ENCODE measurements at places on chromosomes 16 and 17.

- DNase-seq = no peak
Observed at GRCh38 chr17:11490171-11490755, 108.0 kb upstream of the DNAH9 start.

DNA sequence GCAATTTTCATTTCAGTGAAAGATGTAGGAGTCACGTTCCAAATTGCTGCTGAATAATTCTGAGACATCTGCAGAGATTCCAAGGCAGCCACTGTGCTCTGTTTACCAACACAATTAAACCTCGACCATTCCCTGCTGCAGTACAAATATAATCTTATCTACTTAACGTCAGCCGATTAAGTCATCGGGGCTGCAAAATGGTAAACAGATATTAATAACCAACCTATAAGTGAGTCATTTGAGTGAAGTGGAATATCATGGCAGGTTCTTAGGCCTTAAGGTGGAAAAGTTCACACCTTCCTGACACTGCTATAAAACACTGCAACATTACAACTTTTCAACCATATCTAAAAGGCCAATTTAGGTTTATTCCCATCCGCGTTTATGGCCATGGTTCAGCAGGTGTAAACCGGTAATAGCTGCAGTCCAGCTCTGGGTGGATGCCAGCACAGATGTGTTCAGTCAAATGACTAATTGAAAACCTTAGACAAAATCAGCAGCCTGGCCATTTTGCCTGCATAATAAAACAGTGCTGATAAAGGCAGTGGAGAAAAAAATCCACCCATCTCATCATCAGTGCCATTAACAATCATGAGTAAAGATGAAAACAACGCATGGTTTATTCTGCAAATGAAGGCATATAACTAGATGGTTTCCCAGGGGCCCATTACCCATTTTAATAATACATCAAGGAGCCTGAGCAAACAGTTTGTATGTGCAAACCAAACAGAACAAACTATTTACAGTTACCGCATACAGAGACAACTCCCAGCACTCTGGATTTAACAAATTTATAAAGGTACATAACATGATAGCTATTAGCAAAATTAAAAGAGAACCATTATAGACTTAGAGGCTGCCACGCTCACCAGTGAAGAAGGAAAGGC, 202.9 kb upstream of the IRX3 start:
- DNase-seq = no peak

GRCh38 chr16:66304961-66305360, 61.5 kb upstream of the CDH5 start:
- DNase-seq = no peak

DNA sequence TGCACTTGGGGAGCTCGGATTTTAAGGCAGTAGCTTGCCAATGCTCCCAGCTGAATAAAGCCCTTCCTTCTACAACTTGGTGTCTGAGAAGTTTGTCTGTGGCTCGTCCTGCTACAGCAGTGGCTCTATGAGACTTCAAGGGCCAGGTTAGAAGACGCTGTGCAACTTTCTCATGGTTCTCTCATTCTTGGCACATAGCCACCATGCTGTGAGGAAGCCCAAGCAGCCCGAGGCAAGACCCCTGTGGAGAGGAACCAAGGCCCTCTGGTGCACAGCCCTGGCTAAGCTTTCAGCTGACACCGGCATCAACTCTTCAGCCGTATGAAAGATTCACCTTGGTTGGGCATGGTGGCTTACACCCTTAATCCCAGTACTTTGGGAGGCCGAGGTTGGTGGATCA, 116.9 kb upstream of the EEF2KMT start:
- DNase-seq = no peak

GRCh38 chr16:52557236-52557635, 10.3 kb upstream of the TOX3 start:
- no peak for DNase-seq

DNA sequence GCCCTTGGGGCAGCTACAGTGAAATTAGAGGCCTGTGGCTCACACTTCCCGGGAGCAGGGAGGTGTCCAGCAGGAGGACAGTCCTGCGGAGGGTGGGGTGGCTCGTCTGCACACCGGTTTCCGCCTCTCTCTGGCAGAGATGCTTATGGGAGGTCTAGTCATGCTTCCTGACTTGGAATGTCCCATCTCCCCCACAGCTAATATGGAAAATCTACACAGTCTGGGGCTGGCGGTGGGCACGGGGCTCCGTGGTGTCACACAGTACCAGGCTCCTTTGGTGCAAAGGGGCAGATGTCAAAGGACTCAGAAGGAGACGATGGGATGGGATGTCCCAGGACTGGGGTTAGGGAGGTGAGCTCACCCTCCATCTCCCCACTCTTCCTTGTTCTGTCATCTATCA, 44.1 kb upstream of the DOC2B start:
- DNase-seq = no peak

DNA sequence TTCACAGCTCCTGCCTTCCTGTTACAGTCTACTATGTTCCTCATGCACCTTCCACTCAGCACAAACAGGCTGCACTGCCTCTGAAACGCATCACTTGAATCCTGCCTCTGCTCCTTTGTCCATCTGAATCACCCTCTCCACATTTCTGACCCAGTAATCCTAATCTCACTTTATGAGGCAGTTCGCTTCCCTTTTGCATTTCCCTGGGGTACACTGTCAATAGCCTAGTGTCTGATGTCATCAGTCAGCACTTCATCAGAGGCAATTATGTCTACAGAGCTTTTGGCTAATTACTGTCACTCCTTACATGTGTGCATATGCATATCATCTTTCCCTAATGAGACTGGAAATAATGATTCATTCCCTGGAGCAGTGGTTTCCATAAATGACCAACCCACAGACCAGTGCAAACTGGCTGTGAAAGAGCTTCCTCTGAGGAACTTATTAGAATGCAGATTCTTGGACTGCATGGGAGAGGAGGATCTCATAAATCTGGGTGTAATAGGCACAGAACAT, 23.6 kb downstream of the CA4 start:
- DNase-seq = no peak

- DNase-seq = no peak
Observed at GRCh38 chr16:29894352-29894751, 5.0 kb downstream of the SEZ6L2 start.

- no peak for DNase-seq
Observed at GRCh38 chr17:72128039-72128438, 7.2 kb downstream of the SOX9 start.

- DNase-seq = no peak
Observed at GRCh38 chr16:75541236-75541635, 5.3 kb upstream of the CHST5 start.

DNA sequence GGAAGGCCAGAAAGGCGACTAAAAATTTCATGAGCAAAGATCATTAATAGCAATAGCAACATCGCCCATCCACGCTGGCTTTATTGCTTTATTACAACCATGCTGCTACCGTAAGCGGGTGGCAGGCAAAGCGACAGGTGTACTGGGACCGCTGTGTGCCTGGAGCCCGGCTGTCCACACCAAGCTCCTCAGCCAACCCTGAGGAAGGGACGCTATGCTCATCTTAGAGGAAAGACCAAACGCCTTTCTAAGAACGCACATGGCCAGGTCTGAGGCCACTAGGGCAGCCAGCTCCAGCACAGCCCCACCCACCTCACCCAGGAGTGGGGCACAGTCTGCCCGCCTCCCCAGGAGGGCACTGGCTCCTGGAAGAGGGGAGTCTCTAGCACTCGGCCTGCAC, 28.0 kb downstream of the PEMT start:
- no peak for DNase-seq

DNA sequence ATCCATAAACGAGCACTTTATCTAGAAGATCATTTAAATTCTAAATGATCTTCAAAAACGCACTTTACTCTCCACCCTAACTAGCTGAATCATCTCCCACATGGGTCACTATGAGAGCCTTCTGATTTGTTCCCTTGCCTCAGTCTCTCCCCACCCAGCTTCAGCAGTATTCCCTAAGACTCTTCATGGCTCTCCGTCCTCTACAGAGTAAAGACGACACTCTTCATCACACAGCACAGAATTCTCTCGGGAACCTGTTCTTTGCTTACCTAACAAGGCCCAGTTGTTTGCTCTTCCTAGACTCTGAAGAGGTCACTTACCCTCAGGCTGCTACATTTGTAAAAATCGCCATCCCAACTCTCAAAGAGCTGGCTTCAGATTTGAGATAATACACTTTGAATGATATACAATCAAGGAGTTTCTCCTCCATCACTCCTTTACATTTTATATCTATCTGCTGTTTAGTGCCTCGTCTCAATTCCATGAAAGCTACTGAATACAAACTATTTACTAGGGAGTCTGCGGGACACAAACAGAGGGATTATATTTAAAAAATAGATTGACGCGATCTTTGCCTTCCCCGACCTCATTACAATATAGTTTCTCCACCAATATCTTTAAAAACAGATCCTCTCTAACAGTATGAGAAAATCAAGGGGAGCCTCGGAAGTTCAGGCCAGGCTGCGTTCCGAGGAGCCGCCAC, 511 bp upstream of the LIG3 start:
- DNase-seq = no peak

GRCh38 chr17:57956291-57957119, 1.3 kb upstream of the CUEDC1 start:
- no peak for DNase-seq

DNA sequence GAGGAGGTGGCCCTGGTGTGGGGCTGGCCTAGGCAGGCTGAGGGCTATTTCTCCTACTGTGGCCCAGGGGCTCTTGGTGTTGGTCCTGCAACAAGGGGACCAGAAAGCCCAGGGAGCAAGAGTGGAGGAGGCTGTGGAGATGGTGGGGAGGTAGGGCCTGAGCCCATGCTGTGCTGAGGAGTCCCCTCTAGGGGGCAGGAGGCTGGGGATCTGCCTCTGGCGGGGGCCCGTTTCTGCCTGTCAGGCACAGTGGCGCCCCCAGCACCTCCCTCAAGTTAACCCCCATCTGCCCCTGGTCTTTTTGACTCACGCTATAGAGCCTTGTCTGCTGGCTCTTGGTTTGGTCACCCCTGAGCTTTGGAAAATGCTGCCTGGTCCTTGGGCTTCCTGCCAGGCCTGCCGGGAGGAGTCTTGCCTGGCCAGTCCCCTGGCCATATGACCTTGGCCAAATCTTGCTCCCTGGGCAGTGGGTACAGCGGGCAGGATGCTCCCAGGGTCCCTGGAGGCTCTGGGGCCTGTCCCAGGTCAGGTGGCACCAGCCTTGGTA, 5.9 kb downstream of the BAIAP2 start:
- DNase-seq = no peak

All from neural crest cell (in vitro differentiated cells).